ENCODE measurements at places on chromosomes 2 and 18. TPM values are rescaled to one million over a fixed set of nuclear protein-coding genes. Genes with fewer than 3 reads are reported as not detected.

The HRH4 gene
- total RNA-seq, result 0.26 TPM

DNA sequence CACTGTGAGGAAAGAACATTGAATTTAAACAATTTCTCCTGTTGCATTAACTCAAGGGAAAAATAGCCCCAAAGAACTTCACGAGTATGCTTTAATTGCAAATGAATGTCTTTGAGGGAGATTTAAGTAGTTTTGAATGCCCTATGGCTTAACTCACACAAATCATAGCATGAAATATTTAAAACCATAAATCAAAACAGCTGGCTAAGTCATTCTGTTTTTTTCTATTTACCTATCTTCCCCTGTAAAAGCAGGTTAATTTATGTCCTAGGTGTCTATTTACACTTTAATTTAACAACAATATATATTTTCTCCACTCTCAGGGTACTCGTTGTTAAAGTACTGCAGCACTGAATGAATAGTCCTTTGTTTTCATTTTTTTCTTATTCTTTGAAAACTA is 118.8 kb upstream of the PIEZO2 start:
- DNase-seq, result no peak

DNA sequence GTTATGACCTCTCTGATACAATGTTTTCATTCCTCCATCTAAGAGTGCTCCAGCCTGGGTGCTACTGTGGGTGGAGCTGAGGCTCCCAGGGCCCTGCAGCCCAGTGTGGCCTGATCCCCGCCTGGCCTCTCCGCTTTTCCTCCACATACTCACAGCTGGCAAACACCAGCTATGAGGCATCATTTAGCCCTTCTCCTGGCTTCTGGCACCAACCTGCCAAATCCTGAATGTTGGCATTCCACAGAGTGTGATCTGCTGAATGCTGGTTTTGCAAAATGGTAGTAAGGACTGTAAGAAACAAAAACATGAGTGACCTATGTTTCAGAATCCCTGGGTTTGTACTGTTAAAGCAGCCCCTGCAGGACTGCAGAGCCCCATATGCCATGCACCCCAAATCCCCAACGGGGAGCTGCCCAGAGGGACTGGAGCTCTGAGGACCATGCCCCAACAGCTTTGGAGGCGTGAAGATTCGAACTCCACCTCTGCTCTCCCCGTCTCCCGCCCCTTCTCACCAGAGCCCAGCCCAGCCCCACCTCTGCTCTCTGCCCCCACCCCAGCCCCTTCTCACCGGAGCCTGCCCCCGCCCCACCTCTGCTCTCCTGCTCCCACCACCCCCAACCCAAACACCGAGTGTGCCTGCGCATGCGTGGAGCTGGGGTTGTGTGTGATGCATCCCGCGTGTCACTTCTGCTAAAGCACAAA is 4.2 kb downstream of the SLC66A2 start:
- no peak for DNase-seq

The CRYBA2 gene
- total RNA-seq, result not detected

DNA sequence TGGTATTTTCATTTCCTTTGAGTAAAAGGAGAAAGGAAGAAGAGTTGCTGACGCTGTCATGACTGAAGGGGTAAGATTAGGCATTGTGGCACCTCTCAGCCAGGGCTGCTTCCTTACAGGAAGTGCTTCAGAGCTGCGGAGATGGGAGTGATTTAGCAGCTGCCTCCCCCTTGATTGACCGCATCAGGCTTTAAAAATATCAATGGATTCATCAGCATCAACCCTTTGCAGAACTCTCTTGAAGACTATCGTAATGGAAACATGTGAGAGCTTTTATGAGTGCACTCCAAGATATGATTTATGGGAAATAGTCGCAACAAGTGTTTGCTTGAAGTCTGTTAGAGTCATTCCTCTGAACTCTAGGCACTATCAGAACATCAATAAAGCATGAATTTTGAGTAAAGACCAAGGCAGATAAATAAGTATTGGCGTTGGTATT is 141.1 kb downstream of the CSRNP3 start:
- no peak for DNase-seq

DNA sequence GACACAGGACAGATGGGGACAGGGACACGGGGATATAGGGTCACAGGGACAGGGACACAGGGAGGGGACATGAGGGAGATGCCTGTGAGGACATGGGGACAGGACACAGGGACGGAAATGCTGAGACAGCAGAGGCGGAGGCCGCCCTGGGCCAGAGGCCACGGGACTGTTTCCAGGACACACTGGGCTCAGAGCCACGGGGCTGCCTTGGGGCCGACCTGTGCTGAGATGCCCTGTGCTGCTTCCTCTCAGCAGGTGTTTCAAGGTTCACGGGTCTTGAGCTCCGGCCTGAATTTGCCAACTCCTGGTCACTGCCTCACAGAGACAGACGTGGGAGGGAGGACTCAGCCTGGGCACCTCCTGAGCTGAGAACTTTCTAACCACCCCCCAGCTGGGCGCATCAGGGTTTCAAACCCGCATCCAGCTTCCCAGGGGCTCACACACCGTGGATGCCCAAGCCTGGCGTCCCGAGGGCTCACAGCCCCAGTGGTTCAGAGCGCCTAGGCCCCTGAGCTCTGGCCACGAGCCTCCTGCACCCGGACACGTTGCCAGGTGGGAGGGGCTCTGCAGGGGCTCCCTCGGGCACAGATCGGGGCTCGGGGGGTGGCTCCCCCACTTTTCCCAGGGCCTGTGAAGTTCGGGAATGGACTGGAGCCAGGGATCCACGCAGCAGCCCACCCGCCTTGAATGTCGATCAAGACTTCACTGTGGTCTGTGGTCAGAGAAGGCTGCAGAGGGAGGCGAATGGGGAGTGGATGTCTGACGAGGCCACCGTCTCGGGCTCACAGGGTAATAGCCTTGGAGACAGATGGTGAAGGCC is 64.1 kb downstream of the SLC66A2 start:
- DNase-seq, result no peak

The TTLL4 gene
- 46.6 TPM for total RNA-seq

The LHCGR gene
- not detected for total RNA-seq

- no peak for DNase-seq
Observed at GRCh38 chr2:45904946-45905631, 253.6 kb downstream of the PRKCE start.

DNA sequence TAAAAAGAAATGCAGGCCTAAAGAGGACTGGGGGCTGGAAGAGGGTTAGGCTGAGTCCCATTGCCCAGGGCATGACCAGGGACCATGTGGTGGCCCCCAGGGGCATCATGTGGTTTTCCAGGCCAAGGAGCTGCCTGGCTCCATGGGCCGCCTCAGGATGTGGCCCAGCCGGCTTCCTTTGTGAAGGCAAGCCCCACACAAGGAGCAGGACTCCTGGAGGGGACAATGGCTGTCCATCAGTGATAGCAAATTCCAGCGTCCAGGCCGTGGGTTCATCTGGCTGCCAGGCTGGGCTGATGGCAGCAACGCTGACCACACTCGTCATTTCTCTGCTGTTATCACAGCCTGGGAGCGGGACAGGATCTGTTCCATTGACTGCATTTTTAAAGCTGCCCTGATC is 82.5 kb downstream of the GBX2 start:
- no peak for DNase-seq

DNA sequence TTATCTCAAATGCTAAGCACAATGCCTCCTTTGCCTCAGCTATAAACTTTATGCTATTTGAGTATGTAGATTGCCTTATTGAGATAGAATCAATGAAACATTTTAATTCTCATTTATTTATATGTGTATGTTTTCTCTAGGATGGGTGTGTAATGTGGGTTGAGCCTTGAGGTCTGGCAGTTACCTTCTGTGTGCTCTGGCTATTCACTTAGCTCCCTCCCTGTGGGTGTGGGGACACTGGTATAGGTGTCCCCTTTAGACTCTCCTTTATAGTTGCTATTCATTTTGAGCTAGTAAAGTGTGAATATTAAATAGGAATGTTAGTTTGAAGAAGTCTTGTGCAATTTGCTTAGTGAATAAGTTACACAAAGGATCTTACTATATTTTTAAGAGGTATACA is 1.8 kb downstream of the SLC9A4 start:
- DNase-seq, result no peak

DNA sequence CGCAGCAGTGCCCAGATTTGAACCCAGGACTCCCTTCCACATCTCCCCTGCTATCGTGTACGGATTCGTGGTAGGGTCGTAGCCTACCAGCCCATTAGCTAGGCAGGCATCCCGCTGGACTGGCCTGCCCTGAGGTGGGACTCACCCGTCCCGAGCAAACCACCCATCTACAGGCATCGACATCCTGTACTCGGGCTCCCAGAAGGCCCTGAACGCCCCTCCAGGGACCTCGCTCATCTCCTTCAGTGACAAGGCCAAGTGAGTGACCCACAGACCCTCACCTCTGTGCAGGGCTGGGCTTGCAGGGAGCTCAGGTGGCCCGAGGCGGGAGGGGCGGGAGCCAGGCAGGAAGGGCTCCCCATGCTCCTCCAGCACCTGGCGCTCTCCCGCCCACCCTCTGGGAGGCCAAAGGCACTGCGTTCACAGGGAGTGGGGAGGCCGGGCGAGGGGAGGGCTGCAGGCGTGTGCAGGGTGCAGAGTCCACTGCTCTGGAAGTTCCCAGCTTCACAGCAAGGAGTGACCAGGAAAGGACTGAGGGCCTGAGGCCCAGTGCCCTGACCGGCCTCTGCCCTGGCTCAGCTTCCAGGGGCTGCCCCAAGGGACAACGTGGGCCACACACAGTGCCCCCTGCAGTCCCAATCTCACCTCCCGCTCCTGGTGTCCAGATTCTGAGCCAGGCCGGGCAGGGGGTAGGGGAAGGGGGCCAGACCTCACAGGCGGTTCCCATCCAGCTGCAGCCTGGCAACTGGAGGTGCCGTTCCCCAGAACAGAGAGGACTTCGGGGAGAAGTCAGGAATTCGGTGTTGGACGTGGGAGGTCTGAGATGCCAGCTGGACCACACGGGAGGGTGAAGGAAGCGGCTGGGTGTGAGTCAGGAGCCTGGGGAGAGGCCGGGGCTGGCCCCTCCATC is 5.4 kb downstream of the AGXT start:
- no peak for DNase-seq

DNA sequence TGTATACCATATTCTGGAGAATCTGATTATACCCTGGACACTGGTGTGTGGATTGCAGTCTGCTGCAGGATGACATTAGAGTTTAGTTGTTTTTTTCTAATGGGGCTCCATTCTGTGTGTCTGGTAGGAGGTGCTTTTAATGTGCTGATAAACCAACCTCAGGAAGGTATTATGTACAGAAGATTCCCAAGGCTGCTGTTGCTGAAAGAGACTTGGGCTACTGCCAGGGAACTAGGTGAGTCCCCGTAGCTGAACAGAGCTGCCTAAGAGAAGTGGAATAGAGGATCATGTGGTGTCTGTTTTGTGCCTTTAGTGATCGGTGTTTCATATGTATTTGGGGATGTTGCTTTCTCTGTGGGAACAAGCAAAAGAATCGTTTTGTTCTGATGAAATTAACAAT is 16.5 kb downstream of the SPATA3 start:
- no peak for DNase-seq

GRCh38 chr2:217199255-217199630 is 339.4 kb upstream of the TNP1 start:
- no peak for DNase-seq

DNA sequence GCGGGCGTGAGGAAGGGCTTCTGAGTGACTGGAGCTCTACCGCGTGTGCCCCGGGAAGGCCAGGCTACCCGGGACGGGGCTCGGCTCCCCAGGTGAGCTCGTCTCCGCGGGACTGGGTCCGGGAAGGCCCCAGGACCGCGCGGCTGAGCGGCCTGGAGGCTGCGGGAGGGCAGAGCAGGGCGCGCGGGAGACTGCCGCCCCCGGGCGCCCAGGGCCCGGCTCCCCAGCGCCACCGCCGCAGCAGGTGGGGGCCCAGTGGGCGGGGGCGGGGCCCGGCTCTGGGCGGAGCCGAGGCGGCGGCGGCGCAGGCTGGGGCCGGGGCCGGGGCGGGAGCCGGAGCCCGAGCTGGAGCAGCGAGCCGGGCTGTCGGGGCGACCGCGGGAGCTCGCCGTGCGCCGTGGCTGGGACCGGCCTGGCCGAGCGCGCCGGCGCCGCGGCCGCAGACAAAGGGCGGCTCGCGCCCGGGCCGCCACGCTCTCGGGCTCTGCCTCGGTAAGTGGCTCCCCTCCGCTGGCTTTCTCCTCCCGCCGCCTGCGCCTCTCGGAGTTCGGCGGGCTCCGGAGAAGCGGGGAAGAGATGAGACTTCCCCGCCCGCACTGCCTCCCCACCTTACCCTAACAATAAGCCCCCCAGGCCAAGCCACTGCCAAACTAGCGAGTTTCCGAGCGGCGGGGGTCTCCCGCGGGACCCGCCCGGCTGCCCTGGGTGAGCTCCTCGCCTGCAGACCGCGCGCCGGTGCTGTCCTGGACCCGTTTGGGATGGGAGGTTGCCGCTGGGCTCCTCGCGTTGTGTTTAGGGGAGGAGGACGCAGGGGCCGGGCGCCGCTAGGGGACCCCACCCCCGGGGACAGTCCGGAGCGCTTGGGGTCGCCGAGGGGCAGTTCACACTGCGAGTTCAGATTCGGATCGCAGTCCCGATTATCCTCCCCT is at the start of gene MAPK4:
TSS of gene MAPK4 (plus strand) at position 336 of the 929 bp plus-strand sequence. CDS start 103,872 bp downstream, outside the sequence.
- peak; percentile 43 for DNase-seq

DNA sequence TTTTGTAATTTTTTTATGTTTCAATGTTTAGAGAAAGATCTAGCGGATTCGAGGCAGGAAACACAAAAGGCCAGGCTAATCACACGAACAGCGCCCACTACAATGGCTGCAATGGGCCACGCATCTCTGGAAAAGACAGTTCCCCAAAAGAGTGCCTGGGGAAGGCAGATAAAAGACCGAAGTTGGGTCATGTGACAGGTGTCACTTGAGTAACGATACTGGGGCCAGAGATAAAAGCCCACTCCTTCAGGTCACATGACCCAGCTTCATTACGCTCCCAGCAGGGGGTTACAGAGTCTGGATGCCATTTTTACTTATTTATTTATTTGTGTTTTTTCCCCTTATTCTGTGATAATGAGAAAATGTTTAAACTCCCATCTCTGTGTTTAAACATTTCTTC is 95.4 kb downstream of the CDK15 start:
- DNase-seq, result no peak

The VWC2L gene
- not detected for total RNA-seq

The RALBP1 gene
- total RNA-seq, result 51.1 TPM

- no peak for DNase-seq
Observed at GRCh38 chr2:160246356-160246755, 46.3 kb upstream of the ITGB6 start.

DNA sequence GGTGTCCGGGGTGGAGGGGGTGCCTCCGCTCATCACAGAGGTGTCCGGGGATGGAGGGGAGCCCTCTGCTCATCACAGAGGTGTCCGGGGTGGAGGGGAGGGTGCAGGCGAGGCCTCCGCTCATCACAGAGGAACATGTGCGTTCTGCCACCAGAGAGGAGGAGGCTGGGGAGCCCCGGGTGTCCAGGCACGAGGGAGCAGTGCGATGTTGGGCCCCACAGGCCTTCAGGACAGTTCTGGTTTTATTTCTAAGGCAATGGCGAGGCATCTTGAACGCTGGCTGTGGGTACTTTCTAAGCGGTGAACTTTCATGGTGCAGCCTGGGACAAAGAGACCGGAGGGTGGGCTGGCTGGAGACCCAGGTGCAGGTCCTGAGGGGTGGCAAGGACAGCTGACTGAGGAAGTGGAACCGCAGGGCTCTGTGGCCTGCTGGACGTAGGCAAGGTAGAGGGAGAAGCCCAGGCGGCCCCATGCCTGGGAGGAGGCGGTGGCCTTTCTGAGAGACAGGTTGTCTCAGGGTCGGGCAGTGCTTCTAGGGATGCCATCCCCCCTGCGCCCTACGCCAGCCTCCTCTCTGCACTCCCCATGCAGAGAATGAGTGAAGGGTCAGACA is 196.6 kb upstream of the SALL3 start:
- DNase-seq, result no peak

All from activated CD4-positive, alpha-beta T cell treated with anti-CD3 and anti-CD28 coated beads for 36 hours (primary cell).